ENCODE measurements at places on chromosomes 1 and 21.

- no peak for DNase-seq
Measured at GRCh38 chr1:234782791-234783190, 172.8 kb upstream of the IRF2BP2 start.

GRCh38 chr1:27626031-27626935 is 8.7 kb downstream of the FGR start:
- DNase-seq: no peak

GRCh38 chr1:87120779-87121178 is 206.3 kb downstream of the HS2ST1 start:
- DNase-seq: no peak

DNA sequence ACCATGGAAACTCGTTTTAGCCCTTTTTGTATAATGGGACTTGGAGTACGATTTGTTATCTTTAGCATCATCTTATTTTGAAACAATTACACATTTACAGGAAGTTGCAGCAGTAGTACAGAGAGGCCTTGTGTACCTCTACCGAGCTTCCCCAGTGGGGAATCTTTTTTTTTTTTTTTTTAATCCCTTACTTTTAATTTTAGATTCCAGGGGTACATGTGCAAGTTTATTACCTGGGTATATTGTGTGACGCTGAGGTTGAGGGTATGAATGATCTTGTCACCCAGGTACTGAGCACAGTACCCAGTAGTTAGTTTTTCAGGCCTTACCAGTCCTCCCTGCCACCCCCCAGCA is 45.9 kb downstream of the HHAT start:
- no peak for DNase-seq

GRCh38 chr1:77624102-77624501 is 58.4 kb downstream of the ZZZ3 start:
- DNase-seq: no peak

GRCh38 chr1:96387785-96388184 is 333.8 kb upstream of the PTBP2 start:
- no peak for DNase-seq

DNA sequence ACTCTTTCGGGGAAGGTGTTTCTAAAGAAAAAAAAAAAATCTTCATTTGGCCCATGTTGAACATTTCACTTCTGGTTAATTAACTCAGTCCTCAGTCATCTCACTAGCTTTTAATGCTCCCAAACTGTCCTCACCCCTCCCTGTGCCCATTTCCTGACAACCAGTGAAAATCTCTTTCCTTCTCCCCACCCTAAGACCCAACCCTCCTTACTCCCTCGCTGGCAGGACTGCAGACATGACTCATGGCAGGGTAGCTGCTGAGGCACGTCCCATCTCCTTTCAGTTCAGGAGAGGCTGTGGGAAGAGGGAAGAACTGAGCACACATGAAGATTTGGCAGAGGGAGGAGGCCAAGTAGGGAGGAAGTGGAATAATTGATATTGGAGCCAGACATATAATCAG is 12.6 kb downstream of the PKP1 start:
- no peak for DNase-seq

GRCh38 chr1:245052258-245052657 is 102.5 kb upstream of the KIF26B start:
- no peak for DNase-seq

DNA sequence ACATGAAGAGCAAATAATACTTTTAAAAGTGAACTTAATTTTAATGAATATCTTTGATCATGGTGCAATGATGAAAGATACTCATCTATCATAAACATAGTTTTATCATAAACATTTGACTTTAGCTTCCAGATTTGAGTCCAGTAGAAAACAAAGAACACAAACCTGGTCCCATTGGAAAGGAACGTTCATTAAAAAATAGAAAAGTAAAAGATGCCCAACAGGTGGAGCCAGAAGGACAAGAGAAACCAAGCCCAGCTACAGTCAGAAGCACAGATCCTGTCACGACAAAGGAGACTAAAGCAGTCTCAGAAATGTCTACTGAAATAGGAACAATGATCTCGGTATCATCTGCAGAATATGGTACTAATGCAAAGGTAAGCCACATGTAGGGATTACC is 55.6 kb upstream of the MYOCOS start:
- DNase-seq: no peak

DNA sequence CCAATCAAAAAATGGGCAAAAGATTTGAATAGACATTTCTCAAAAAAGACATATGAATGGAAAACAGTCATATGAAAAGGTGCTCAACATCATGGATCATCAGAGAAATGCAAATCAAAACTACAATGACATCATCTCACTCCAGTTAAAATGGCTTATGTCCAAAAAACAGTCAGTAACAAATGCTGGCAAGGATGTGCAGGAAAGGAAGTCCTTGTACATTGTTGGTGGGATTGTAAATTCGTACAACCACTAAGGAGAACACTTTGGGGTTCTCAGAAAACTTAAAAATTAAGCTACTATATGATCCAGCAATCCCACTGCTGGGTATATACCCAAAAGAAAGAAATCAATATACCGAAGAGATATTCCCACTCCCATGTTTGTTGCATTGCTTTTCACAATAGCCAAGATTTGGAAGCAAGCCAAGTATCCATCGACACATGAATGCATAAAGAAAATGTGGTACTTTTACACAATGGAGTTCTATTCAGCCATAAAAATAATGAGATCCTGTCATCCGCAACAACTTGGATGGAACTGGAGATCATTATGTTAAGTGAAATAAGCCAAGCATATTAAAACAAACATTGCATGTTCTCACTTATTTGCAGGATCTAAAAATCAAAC is 17.9 kb downstream of the GBP5 start:
- no peak for DNase-seq

GRCh38 chr1:201349092-201349491 is 28.4 kb downstream of the TNNT2 start:
- no peak for DNase-seq

GRCh38 chr1:84634536-84635205 is 55.6 kb downstream of the SSX2IP start:
- no peak for DNase-seq

GRCh38 chr1:7578206-7578605 is 192.9 kb upstream of the VAMP3 start:
- DNase-seq: no peak

- peak; percentile 30 for DNase-seq
Measured at GRCh38 chr1:180579961-180580611, 21.3 kb downstream of the OVAAL start.

GRCh38 chr1:204992201-204992997 is 50.6 kb upstream of the CNTN2 start:
- DNase-seq: no peak

GRCh38 chr1:30634507-30634906 is 88.9 kb downstream of the MATN1 start:
- DNase-seq: no peak

- no peak for DNase-seq
Measured at GRCh38 chr1:100053119-100053518, 79.6 kb downstream of the SASS6 start.

DNA sequence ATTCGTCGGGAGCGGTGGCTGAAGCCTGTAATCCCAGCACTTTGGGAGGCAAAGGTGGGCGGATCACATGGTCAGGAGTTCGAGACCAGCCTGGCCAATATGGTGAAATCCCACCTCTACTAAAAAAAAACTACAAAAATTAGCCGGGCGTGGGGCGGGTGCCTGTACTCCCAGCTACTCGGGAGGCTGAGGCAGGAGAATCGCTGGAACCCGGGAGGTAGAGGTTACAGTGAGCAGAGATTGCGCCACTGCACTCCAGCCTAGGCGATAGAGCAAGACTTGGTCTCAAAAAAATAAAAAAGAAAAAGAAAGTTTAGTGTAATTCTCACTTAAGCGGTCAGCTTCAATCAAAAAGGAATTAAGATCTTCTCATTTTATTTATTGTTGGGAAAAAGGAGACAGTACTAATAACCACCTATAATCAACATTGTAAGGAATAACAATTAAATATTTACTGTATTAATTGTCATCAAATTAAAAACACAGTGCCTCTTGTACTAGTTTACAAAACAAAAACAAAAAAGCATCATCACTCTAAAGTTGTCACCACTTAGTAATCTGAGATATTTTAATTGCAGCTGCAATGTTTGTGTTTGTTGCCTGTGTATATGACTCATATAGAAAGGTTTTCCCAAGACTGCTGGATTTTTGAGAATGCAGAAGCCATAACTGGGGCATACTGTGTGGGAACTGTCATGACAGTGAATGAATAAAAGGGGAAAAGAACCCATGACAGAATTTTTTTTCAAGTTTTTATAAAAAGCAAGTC is 3.7 kb downstream of the FBXO42 start:
- no peak for DNase-seq
